ENCODE measurements at places on chromosomes 16 and 17.

DNA sequence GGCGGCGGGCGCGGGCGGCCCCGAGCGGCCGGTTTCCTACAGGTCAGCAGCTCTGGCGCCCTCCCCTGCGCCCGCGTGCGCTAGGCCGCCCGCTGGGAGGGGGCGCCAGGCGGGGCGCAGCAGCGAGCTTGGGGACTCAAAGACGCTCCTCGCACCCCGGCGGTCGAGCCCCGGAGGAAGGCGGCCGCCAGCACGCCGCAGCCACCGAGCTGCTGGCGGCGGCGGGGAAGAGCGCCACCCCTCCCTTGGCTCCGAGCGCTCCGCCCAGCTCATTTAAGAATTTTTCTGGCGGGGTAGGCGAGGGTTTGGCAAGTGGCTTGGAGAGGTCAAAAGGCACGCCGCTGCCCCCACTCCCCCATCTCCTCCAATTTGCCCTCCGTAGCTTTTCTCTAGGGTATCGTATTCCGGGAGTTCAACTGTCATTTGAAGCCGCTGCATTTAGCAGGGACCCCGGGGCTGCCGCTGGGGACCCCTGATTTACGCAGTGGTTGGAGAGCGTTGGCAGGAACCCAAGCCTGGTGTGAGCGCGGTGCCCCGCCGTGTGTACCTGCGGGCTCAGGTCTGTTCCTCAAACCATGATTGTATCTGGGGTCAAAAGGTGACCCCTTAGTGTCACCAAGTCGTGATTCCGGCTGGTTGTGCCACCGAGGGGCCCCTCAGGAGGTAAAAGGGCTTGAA, 59.5 kb upstream of the GSE1 start:
- DNase-seq, result peak; percentile 41

GRCh38 chr17:6366221-6366666, 68.7 kb downstream of the AIPL1 start:
- no peak for DNase-seq

- peak; percentile 54 for DNase-seq
Observed at GRCh38 chr16:79278506-79278905, 322.0 kb downstream of the MAF start.

DNA sequence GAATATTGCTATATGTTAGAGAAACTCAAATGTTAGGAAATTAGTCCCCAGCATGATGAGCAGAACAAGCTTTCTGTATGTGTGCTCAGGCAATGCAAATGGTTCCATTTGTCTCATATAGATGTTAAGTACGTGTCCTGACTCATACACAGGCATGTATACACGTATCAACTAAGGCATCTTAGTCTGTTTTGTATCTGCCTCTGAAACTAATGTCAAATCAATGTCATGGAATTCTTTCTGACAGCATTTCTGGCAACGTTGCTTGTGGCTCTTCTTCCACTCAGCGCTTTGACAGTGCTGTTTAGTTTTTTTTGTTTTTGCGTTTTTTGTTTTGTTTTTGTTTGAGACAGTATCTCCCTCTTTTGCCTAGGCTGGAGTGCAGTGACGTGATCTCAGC, 111.9 kb downstream of the CNTNAP4 start:
- no peak for DNase-seq

- no peak for DNase-seq
Observed at GRCh38 chr17:7004398-7005253, 7.8 kb upstream of the RNASEK start.

Measured in stimulated activated CD4-positive, alpha-beta T cell treated with anti-CD3 and anti-CD28 coated beads, Interleukin-4, amount 100 ng/mL, for 1 hour (primary cell).